AG09319 (cell line): ENCODE measurements at places on chromosomes 6 and 20.

- no peak for DNase-seq
Measured at GRCh38 chr6:43760210-43761168, 9.5 kb upstream of the VEGFA start.

- no peak for DNase-seq
Measured at GRCh38 chr6:85641897-85642773, 551 bp downstream of the SYNCRIP start.

DNA sequence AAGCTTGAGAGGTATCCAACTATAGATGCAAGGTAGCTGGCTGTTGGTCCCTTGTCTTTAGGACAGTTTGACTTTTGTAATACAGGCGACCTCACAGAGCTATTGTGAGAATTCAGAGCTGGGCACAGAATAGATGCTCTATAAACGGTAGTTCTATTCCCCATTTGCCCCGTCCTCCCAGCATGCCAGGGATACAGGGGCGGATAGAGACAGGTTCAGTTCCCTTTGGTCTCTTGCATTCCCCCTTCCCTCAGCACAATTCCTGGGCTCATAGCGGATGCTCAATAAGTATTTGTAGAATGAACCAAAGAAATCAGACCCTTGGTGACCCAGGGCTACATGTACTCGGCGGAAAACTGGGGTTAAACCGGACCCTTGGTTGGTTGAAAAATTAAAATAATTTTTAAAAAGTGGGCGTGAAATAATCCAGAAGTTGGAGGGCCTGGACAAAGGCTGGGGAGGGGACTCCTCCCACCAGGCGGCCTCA is 707 bp upstream of the TOP1 start:
- no peak for DNase-seq

- DNase-seq, result no peak
Measured at GRCh38 chr20:21677781-21678180, 27.7 kb upstream of the PAX1 start.

DNA sequence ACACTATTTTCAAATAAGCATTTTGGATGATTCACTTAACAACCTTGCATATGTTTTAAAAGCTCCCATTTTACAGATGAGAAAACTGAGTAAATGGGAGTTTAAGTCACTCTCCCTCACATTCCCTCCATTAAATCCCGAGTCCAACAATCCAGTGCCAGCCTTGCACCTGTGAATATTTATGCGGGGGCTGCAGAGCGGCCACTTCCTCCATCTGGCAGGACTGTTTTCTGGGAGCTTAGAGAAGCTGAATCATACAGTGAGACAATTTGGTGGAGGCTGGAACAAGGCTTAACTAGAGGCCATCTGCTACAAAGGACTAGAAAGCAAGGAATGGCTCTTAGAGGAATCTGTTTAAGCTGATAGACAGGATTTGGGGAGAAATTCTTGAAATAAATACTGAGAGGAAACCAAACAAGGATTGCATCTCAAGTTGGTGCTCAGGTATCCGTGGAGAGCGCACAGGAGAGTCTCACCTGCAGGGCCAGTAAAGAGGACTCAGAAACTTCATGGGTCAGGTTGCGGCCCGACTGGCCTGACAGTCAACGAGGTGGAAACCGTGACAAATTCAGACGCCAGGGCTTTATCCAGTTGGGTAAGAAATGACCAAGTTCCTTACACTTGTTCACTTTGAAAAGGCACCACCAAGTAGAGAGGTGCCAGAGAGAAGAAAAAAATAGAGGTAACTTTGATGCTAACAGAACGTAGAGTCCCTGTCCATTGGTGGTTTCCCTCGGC is 478.5 kb downstream of the QKI start:
- no peak for DNase-seq

DNA sequence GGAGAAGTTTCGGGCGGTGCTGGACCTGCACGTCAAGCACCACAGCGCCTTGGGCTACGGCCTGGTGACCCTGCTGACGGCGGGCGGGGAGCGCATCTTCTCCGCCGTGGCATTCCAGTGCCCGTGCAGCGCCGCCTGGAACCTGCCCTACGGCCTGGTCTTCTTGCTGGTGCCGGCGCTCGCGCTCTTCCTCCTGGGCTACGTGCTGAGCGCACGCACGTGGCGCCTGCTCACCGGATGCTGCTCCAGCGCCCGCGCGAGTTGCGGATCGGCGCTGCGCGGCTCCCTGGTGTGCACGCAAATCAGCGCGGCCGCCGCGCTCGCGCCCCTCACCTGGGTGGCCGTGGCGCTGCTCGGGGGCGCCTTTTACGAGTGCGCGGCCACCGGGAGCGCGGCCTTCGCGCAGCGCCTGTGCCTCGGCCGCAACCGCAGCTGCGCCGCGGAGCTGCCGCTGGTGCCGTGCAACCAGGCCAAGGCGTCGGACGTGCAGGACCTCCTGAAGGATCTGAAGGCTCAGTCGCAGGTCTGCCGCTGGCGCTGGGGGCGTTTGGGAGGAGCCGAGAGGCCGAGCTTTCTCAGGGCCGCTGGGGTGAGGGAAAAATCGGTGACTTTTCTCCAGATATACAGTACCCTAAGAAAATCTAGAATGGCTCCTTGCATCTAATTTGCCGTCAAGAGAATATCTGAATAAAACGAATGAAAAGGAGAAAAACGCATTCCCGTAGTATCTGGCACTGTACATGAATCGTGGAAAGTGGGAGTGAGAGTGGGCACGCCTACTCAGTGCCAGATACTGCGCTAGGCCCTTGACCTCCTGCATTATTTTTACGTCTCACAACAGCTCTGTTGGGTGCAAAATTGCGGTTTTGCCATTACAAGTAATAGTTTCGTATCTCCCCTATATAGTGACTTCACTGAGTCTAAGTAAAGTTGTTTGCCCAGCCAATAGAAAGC is 1.0 kb downstream of the CALHM6 start:
- no peak for DNase-seq

GRCh38 chr6:22399693-22400092 is 102.9 kb upstream of the PRL start:
- DNase-seq, result no peak

- DNase-seq, result no peak
Measured at GRCh38 chr6:102582569-102582968, 1189.1 kb downstream of the GRIK2 start.

DNA sequence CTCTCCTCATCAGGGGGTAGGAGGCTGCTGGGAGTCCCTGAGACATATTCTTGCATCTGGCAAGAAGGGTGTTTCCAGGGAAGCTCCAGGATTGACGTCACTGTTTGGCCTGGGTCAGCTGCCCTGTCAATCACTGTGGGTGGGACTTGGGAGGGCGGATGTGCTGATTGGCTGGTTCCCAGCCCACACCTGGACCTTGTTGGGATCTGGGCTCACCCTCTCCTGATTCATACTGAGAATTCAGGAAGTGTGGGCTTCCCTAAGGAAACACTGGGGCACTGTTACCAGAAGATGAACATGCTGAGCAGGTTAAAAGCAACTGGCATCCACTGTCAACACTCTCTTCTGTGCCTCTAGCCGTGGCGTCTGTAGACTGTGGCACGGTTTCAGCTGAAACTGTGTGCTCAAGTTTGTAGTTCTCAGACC is 36.5 kb downstream of the CDH26 start:
- DNase-seq, result no peak

DNA sequence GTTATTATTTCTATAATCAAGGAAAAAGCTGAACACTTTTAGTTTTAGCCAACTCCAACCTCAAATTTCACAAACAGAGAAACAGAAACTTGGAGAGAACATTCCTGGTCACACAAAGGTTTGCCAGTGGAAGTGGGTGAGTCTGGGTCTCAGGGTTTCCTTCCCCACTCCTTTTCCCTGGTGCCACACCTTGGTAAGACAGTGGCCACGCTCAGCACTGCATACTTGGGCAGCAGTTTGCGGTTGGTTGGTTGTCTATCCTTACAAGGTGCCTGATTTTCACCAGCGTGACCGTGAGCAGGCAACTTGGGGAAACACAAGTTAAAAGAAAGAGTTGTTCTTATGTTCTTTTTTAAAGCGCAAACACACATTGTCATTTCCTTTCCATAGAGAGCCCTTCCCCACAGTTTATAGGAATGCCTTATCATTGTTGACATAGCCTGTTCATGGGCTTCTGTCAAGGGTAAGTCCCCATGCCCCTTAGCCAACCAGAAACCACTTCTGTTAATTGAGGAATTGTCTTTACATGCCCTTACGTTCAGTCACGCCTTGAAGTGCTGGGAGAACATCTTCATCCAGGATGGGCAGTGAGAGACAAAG is 82.2 kb downstream of the RIN2 start:
- no peak for DNase-seq

DNA sequence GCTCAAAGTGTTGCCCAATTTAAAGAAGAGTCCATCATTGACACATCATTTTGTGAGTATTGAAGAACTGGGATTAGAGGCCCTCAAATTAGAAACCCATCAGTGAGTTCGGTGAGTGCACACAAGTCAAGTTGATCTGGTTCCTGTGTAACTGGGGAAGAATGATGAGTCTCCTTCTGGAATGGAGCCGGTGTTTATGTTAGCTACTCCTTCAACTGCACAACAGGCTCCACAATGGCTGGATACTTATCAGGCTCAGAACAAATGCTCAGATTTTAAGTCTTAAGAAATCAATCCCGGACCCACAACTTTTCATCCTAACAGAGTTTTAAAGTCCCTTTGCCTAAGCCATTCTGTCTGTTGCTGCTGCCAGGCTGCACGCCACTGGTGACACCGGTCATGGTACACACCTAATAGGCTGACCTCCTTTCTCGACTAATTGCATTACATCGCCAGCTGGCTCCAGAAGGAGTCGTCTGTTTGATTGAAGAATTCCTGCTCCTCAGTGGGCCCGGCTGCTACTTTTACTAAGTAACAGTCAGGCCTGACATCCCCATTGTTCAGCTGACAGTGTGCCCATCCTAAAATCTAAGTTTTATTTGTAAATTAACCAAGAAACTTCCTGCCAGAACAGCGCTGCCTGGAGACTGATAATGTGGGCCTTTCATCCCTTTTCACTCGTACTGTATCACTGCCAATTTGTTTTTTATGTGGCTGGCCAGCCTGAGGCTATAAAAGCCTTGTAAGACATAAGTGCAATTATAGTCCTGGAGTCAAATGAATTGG is 130.4 kb downstream of the INSM1 start:
- no peak for DNase-seq

DNA sequence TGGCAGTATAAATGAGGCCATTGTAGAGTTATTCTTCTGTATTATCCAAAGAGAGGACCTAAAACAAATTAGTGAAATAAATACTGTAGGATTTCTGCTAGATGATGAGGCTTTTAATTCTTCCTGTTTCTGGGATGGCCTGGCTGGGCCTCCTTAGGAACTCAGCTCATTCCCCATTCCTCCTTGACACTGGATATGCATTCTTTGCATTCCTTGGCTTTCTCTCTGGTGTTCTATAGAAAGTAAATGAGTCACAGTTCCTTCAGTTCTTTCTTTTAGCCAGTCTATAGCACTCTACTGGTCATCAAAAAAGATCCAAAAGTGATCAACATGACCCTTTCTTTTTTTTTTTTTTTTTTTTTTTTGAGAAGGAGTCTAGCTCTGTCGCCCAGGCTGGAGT is 8.6 kb downstream of the OR10C1 start:
- DNase-seq, result no peak

GRCh38 chr6:169838346-169839028 is 87.1 kb downstream of the ERMARD start:
- DNase-seq, result no peak

GRCh38 chr6:110814102-110815014 is 911 bp downstream of the CDK19 start:
- no peak for DNase-seq

GRCh38 chr20:2691663-2692035 is 931 bp upstream of the EBF4 start:
- no peak for DNase-seq

DNA sequence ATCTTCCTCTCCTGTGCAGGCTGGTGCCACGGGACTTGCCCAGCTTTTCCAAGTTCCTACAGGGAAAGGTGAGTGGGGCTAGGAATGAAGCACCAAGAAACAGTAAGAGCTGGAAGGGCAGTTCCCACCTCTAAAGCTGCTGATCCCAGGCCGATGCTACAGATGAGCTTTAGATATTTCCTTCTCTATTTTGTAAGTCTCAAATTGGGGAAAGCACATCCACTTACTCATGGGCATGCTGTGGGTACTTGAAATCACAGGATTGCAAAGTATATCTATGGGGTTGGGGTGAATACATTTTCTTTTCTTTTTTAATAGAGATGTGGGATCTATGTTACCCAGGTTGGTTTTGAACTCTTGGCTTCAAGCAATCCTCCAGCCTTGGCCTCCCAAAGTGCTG is 3.1 kb downstream of the ZBTB2 start:
- DNase-seq, result no peak

- DNase-seq, result no peak
Measured at GRCh38 chr6:16836144-16836981, 75.1 kb upstream of the ATXN1 start.

GRCh38 chr6:43216200-43216599 is 13.1 kb downstream of the DNPH1 start:
- DNase-seq, result no peak

DNA sequence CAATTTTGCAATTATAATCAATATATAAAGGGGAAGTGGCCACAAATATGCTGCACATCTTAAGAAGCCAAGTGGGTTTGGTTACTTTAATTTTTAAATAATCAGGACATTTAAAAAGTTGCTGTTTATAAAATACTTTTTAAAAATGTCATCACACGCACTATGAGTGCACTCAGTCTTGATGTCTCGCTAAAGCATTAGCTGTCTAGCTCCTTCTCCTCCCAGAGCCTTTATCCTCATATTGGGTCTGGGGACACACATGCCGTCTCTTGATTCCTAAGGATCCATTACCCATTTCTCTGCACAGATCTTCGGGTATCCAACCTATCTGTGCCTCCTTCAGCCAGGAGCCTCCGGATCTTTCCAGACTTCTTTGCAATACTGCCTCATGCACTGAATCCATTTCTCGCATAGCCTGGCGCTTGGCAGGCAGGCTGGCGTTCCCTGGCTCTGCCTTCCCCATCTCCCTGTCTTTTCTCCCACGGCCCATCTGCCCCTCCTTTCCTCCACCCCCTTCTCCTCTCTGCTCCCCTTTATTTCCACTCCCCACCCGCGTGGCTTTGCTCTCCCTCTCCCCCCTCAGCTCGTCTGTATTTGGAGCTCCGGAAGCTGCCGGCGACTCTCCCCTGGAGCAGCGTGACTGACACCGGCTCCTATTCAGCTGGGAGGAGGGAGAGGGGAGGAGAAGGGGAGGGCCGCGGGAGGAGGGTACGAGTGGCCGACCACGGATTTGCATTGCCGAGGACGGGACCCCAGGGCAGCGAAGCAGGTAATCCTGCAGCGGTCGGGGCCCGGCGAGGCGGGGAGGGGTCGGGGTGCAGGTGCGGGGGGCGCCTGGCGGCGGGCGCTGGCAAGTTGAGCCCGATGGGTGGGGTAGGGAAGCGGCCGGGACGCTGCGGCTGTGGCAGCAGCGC is at the start of gene CAP2:
TSS of gene CAP2 (plus strand) at position 618 of the 914 bp plus-strand sequence. CDS start 27,961 bp downstream, outside the sequence.
- peak; percentile 66 for DNase-seq
